IPS DF 6.9 (cell line): ENCODE measurements at places on chromosomes 3 and 15.

GRCh38 chr3:30578986-30579579 is 27.3 kb upstream of the TGFBR2 start:
- no peak overlapping the region for H3K27ac ChIP-seq
- no peak for DNase-seq
- H3K27me3 ChIP-seq = no peaks in the 10 kb centered on the region
- no peaks in the 10 kb centered on the region; the same call in 1 of the 2 replicates for H3K4me1 ChIP-seq
- H3K4me3 ChIP-seq = no peak overlapping the region

DNA sequence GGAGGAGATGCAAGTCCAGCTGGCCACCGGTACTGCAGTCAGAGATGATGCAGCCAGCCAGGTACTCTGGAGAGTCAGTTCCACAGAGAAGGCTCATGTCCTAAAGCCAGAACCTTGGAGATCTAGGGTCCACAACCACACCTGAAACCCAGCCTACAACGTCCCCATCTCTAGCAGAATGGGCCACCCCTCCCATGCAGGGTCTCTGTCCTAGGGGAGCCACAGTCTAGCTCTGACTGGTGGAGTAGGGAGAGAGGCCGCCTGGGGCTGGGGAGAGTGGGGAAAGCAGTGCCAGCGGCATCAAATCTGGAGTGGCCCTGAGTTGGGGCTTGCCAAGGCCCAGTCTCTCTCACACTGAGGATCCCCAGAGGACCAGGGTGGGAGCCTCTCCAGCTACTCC is 43.5 kb downstream of the PTH1R start:
- peaks cover 28% of the 10 kb centered on the region for H3K36me3 ChIP-seq
- DNase-seq = no peak
- H3K4me1 ChIP-seq = no peaks in the 10 kb centered on the region
- no peak overlapping the region for H3K27ac ChIP-seq
- no peaks in the 10 kb centered on the region for H3K27me3 ChIP-seq

DNA sequence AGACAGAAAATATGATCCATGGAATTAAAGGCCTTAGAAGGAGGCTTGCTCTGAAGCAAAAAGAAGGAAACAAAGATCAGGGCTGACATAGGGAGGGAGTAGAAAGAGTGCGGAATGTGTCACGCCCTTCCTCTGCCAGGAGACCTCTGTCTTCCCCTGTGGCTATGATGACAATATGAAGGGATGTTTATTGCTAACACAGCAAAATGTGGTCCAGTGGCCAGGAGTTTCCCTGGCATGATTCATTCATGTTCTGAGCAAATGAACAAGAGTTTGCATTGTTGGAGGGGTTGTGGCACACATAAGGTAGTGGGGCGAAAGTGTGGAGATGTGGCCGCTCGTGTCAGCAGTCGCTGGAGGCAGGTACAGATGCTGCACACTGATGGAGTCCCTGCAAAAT is 169.4 kb downstream of the SHQ1 start:
- DNase-seq = no peak
- H3K27me3 ChIP-seq = no peaks in the 10 kb centered on the region
- H3K27ac ChIP-seq = no peak overlapping the region

- no peak overlapping the region for H3K4me3 ChIP-seq
- H3K27me3 ChIP-seq = no peaks in the 10 kb centered on the region; the same call in 1 of the 2 replicates
- H3K4me1 ChIP-seq = no peaks in the 10 kb centered on the region
- no peak for DNase-seq
- H3K27ac ChIP-seq = no peak overlapping the region
These were observed 48.1 kb downstream of the MYO5C start for GRCh38 chr15:52247461-52247860.

DNA sequence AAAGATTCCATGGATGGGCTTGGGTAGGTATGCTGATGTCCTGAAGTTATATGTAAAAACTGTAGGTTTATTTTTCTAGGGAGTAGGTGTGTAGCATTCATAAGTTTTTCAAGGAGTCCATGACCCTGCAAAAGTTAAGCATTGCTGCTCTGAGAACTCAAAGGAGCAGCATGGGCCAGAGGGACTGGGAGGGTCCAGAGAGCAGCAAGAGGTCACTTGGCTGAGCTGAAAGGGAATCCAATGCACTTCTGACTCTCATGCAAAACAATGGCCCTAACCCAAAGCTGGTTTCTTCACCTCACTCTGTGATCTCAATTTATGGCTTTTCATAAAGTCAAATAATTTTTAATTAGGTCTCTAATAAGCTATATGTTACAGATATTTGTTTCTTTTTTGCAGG is 198.3 kb upstream of the GOLGA6L4 start:
- no peaks in the 10 kb centered on the region for H3K4me1 ChIP-seq
- no peaks in the 10 kb centered on the region for H3K36me3 ChIP-seq
- H3K27ac ChIP-seq = no peak overlapping the region
- DNase-seq = no peak
- H3K4me3 ChIP-seq = no peak overlapping the region

DNA sequence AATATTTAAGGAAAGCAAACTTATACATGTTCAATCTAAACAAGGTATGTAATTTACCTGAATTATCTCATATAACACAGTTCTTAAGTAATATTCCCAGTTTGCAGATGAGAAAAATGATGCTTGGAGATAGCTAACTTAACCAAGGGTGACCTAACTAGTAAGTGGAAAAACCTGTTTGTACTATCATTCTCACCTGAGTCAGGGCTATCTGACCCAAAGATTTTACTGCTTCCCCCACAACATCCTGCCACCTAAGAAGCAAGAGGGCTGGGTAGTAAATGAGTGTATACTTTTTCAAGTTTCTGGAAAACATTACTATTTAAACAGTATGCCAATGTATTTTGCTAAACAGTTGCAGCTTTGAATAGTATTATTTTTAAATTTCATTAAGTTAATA is 10.6 kb downstream of the TP63 start:
- DNase-seq = no peak
- H3K4me1 ChIP-seq = no peaks in the 10 kb centered on the region; the same call in 1 of the 2 replicates
- H3K4me3 ChIP-seq = no peak overlapping the region
- no peaks in the 10 kb centered on the region for H3K36me3 ChIP-seq
- no peak overlapping the region for H3K27ac ChIP-seq

DNA sequence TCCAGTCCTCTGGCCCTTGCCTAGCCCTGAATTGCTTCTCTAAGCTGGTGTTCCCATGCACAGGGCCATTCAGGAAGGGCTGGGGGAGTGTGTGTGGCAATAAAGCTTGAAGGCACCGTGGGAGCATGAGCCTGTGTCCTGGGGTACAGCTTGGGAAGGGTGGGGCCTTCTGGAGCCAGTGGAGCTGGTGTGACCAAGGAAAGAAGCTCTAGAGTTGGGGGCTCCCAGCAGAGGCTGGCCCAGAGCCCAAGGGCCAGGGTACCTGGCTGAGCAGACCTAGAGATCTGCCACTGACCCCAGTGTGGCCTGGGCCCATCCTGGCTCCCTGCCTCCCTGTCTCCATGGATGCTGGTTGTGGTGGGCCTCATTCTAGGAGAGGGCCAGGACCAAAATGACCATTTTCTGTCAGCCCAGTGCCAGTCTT is 8.1 kb downstream of the ABTB1 start:
- H3K27me3 ChIP-seq = no peaks in the 10 kb centered on the region
- no peaks in the 10 kb centered on the region for H3K4me1 ChIP-seq
- no peak overlapping the region for H3K27ac ChIP-seq
- no peaks in the 10 kb centered on the region; the same call in 1 of the 2 replicates for H3K36me3 ChIP-seq

- no peaks in the 10 kb centered on the region for H3K36me3 ChIP-seq
- peaks cover 3% of the 10 kb centered on the region; the same call in 1 of the 2 replicates for H3K4me1 ChIP-seq
- H3K4me3 ChIP-seq = no peak overlapping the region
- no peaks in the 10 kb centered on the region for H3K27me3 ChIP-seq
These were observed 289.8 kb upstream of the ROPN1 start for GRCh38 chr3:124281453-124282316.

DNA sequence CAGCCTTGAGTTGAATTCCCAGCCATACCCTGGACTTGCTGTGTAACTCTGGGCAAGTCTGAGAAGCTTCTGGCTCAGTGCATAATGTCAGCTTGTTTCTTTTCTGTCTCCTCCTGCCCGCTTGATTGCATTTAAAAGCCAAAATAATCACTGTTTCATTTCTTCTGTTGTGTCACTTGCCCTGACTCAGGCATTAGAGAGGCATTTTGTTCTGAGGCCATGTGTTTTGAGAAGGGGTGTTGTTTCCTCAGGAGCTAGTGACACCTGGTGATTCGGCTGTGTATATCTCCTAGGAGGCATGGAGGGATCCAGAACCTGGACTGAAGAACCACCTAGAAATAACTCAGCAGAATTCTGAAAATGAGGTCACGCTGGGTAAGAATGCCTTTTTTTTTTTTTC is 16.0 kb downstream of the WDR73 start:
- H3K27me3 ChIP-seq = no peaks in the 10 kb centered on the region
- H3K4me3 ChIP-seq = no peak overlapping the region
- peaks cover 5% of the 10 kb centered on the region; the same call in 1 of the 2 replicates for H3K36me3 ChIP-seq
- no peaks in the 10 kb centered on the region for H3K4me1 ChIP-seq

DNA sequence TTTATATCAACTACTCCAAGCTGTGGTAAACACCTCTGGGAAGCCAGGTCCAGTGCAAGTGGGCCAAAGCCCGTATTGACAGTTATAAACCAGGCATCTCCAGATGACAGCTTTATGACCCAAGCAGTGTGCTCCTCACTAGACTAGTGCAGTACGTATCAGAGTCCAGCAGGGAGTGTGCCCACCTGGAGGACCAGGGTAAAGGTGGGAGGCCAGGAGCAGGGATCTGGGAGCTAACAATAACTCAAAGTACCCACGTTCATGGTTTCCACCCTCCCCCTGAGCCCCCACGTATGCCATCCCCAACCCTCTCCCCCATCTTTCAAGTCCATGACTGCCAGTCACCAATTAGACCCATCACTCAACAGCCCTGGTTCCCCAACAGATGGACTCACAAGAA is 27.0 kb upstream of the ALDH1A3 start:
- DNase-seq = no peak
- H3K27ac ChIP-seq = no peak overlapping the region
- no peak overlapping the region for H3K4me3 ChIP-seq
- no peaks in the 10 kb centered on the region for H3K4me1 ChIP-seq

- H3K27ac ChIP-seq = no peak overlapping the region
- H3K4me1 ChIP-seq = peaks cover 3% of the 10 kb centered on the region
- no peaks in the 10 kb centered on the region for H3K27me3 ChIP-seq
- no peak for DNase-seq
These were observed 143.4 kb downstream of the NSMCE3 start for GRCh38 chr15:29126208-29126536.
